Chondrocyte (in vitro differentiated cells): ENCODE measurements at places on chromosomes 12 and 14. TPM values are rescaled to one million over a fixed set of nuclear protein-coding genes. Genes with fewer than 3 reads are reported as not detected.

The IRAK3 gene
- 0.97 to 2.0 TPM (median 1.9 TPM) in 3 replicates for total RNA-seq

The DAO gene
- not detected in 3 replicates for total RNA-seq

The TNS2 gene
- 104 to 107 TPM (median 105 TPM) in 3 replicates for total RNA-seq

The CLMN gene
- total RNA-seq, result 6.7 to 7.7 TPM (median 7.3 TPM) in 3 replicates

- no peak for DNase-seq
Measured at GRCh38 chr14:93035917-93036651, 79.6 kb downstream of the ITPK1 start.

GRCh38 chr14:86574778-86575129, 1044.8 kb downstream of the FLRT2 start:
- DNase-seq, result no peak

DNA sequence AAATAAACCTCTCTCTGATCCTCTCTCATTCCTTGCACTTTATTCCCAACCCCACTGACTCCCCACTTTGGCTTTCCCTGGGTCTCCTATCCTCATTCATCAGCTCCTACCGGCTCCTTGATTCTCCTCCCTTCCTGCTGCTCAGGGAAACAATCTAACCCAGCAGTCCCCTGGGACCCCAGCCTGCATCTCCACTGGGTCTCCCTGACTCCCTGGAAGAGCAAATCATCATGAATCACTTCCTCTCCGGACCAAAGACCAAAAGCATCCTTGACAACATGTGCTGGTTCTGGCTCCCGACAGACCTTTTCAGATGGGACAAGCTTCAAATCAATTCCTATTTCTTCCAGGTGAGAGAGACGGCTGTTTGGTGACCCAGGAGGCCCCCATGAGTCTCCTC, 76.6 kb downstream of the HSPB8 start:
- DNase-seq, result no peak

DNA sequence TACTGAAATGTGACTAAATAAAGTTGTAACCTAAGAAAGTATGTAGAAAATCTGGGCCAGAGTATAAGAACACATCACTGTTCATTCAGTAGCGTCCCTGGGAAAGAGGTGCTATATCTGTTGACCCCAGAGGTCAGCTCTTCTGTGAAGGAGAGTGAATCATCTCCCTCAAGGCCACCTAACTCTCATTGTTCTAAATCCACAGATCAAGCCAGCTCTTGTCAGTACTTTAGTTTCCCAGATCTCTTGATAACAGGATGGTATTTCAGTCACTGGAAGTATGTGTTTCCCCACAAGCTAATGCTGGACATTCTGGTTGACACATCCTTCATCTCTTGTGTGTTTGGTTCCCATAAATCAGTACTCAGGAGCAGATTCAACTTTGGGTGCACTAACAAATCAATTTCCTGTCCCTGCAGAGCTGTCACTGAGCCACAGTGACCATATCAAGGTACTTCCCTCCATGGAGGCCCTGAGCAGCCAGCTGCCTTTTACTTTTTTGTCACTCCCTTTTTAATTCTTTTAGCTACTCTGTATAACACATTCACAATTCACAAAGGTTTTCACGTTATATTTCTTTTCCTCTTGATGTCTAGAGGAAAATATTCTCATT, 7.8 kb downstream of the KRT1 start:
- no peak for DNase-seq

- DNase-seq, result no peak
Measured at GRCh38 chr12:53200458-53201176, 6.4 kb downstream of the ITGB7 start.

DNA sequence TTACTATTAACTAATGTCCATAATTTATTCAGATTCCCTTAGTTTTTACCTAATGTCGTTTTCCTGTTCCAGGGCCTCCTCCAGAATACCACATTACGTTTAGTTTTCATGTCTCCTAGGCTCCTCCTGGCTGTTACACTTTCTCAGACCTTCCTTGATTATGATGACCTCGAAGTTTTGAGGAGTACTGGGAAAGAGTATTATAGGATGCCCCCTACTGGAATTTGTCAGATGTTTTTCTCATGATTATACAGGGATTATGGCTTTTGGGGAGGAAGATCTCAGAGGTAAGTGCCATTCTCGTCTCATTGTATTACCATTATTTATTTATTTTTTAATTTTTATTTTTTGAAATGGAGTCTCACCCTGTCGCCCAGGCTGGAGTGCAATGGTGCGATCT, 17.7 kb upstream of the C1S start:
- DNase-seq, result no peak

GRCh38 chr12:91419809-91420208, 237.2 kb upstream of the DCN start:
- no peak for DNase-seq
